ENCODE measurements at places on chromosomes 13 and 19.

DNA sequence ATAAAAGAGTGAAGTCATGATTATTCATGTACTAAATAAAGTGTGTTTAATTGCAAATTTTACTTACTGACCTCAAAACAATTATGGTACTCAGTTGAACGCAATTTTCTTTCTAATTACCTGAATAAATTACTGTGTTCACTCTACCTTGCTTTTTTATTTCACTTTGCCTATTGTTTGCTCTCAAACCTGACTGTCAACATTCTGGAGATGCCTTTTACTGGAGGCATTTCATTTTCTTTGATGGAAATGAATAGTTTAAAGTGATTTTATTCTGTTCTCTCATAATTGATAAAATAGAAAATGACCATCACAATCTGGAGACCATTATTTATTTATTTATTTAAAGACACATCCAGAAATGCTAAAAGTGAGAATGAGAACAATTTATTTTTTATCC, 811.5 kb upstream of the ATXN8OS start:
- no peak for DNase-seq

DNA sequence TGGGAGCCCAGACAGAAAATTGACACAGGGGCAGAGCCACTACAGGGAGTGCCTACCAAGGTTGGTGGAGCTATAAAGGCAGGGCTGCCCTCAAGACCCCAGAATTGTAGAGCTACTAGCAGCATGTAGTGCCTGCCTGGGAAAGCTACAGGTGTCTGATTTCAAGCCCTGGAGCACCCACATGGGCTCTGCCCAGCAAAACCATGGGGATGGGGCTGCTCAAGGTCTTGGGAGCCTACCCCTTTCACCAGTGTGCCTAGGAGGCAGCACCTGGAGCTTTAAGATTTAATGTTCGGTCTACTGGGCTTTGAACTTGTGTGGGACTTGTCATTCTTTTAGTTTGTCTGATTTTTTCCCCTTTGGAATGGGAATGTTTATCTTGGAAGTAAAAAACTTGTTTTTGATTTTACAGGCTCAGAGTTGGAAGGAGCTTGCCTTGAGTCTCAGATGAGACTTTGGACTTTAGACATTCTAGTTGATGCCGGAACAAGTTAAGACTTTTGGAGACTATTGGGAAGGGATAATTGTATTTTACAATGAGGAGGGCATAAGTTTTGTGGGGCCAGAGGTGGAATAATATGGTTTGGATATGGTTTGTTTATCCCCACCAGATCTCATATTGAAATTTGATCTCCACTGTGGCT, 45.1 kb downstream of the ALOX5AP start:
- DNase-seq, result no peak

- DNase-seq, result no peak
Measured at GRCh38 chr19:11240008-11240444, 607 bp downstream of the ANGPTL8 start.

DNA sequence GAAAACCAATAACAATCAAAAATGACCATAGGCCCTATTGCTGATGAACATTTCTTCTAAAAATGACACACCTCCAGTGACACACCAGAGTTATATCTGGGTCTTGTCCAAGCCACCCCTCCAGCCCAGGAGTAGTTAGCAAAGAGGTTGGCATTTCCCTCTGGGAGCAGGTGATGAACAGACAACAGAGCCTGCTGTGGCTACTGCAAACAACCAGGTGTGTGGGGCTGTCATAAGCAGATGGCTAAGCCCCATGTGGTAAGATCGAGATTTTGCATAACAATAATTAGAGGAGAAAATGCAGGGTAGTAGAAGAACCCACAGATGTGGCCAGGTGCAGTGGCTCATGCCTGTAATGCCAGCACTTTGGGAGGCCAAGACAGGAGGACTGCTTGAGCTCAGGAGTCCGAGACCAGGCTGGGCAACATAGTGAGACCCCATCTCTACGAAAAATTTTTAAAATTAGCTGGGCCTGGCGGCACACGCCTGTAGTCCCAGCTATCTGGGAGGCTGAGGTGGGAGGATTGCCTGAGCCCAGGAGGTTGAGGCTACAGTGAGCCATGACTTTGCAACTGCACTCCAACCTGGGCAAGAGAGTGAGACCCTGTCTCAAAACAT, 5.0 kb downstream of the XRCC1 start:
- no peak for DNase-seq

GRCh38 chr19:4045597-4046361, 20.9 kb downstream of the ZBTB7A start:
- no peak for DNase-seq

GRCh38 chr13:48944221-48944620, 31.5 kb upstream of the FNDC3A start:
- DNase-seq, result no peak

DNA sequence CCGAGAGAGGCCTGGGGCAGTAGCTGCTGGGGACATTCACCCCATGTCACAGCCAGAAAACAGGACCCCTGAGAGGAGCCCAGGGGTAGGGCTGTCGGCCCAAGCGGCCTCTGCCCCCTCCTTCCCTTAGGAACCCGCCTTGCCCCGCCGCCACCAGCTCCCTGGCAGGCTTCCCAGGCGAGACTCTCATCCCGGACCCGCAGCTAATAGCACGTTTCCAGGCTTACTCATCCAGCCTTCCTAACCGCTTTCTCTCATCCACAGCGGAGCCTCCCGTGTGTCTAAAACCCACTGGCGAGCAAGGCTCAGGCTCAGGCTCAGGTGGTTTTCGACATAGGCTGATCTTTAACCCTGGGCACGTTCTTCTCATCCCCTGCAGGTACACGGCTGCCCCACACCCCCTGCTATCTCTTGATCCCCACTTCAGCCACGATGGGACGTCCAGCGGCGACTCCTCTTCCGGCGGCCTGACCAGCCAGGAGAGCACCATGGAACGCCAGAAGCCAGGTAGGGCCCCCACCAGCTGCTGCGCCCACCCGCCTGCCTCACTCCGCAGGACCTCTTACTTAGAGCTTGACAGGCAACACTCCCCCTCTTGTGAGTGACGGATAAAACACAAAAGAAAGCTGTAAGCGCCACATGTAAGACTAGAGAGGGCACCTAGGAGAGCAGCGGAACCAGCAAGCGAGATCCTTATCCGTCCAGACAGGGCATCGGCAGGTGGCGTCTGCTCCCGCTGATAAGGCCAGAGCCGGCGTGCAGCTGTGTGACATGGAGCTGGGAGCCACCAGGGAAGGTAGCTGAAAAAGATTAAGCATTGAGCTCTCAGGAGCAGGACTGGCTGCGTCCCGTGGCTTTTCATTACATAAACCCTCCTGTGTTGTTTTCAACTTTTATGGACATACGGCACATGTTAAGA, 71.3 kb downstream of the DPF1 start:
- no peak for DNase-seq

GRCh38 chr13:40130871-40131636, 475.6 kb downstream of the COG6 start:
- DNase-seq, result no peak

GRCh38 chr13:95295026-95295425, 6.2 kb downstream of the ABCC4 start:
- DNase-seq, result no peak

DNA sequence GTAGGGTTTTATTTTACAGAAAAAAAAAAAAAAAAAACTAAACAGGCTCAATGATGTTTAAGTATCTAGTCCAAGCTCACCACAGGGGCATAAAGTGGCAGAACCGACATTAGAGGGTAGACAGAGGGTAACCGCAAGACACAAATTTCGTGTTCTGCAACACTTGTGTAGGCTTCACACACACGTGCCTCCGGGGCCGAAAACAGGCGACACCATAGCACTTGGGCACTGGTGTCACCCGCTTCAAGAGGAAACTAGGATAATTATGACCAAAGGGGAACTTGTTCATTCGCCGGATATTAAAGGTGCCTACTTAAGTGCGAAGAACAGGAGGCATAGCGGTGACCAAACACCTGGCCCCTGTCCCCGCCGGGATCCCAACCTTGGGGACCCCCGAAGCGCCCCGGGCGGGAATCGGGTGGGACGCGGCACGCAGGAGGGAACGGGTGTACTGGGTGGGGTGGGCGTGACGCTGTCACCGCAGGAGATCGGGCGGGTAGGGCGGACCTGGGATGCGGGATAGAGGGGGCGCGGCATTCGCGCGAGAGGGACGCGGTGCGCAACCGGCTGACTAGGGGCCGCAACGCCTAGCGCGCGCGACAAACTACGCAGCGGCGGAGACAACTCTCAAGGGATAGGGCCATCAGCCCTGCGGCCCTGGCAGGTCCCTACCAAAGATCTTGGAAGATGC, 558 bp downstream of the MZT1 start:
- DNase-seq, result peak; percentile 20

GRCh38 chr19:38009650-38010242, 102.7 kb downstream of the SIPA1L3 start:
- DNase-seq, result no peak

DNA sequence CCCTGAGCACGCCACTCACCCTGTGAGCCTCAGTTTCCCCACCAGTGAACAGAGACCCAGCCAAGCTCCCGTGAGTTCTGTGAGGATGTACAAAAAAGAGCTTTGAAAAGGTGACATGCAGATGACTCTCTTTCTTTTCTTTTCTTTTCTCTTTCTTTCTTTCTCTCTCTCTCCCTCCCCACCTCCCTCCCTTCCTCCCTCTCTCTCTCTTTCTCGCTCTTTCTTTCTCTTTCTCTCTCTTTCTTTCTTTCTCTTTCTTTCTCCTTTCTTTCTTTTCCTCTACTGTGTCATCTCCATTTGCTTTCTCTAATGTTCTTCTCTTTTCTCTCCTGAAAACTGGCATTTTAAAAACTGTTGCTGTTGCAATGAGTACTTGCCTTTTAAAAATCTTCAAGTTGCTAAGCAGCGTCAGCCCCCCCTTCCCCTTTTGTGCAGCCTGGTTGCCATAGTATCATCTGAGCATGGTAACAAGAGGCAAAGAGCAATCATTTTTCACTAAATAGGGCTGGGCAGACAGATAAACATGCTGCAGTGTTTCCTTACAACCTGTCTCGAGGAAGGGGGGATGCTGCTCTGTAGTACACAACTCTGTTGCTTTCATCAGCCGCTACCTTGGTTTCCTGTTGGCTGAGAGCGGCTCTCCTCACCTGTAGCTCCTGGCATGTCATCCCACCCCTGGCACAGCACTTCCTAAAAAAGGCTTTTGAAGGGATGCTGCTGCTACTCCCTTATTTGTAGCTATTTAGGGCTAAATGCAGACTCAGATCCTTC, 108.7 kb upstream of the MBNL2 start:
- DNase-seq, result no peak

- no peak for DNase-seq
Measured at GRCh38 chr19:49932041-49932451, 2.7 kb upstream of the NUP62 start.

DNA sequence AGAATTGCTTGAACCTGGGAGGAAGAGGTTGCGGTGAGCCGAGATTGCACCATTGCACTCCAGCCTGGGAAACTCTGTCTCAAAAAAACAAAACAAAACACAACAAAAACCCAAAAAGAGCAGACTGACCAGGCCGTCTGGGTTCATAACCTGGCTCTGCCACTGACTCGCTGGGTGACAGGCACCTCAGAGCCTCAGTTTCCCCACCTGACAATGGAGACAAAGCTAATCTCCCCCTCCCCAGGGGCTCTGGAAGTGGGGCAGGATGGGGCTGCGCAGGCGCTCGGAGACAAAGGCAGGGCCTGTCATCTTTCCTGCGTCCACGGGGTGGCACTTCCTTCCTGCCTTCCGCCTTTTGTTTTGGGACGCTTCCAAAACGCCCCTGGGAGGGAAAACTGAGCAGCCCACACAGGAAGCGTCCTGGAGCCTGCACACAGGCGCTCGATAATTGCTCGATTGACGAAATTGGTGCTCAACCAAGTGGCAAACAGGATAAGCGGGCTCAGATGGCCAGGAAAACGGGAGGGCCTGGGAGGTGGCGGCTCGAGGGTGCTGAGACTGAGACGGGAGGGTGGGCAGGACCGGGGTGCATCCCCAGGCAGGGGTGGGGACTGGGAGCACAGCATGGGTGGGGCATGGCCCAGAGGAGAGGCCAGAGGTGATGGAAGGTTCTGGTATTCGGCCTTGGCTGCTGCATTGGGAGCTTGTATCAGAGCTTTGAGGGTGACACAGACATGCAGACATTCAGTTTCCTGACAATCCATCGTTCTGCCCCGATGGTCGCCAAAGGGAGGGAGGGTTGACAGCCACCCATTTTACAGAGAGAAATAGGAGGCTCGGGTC, 17.8 kb downstream of the SPC24 start:
- DNase-seq, result peak; percentile 16

DNA sequence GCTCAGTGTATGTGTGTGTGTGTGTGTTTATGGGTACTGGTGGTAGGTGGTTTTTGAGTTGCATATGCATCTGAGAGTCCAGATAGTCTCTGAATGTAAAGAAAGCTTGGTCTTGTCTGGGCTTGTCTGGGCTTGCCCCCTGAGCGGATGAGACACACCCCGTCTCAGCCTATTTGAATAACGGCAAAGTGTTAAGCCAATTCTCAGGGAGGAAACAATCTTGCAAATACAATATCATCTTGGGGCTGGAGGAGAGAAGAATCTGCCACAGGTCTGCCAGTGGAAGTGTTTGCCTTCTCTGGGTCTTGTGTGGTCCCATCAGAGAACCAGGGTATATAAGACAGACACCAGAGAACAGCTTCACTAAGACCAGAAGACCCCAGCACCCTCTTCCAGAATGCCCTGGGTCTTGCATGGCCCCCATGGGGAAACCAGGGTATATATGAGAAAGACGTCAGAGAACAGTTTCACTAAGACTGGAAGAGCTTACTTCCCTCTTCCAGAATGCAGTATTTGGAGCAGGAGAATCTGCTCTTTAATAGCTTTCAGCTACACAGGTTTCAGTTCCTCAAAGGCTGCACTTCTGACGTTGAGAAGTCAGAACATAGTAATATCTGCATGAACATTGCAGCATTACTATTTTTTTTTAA, 13.3 kb downstream of the CD70 start:
- no peak for DNase-seq

DNA sequence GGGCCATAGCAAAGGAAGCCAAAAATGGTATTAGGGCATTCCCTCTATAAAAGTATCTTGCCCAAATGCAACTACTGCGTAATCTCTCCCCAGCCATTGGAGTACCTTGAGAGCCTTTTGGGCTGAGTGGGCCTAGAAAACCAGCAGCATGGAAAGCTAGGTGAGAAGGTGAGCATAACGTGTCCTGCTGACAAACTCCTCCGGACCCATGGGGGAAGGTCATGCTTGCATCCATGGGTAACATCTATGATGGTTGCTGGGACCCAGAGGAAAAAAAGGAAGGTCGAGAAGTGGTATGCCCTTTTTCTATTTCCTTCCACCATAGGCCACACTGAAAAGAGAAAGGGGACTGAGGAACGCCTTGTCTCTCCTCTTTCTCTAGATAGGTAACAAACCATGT, 57.4 kb downstream of the ZNF728 start:
- DNase-seq, result no peak

Data from stimulated activated CD4-positive, alpha-beta T cell treated with anti-CD3 and anti-CD28 coated beads, Interleukin-1b, Interleukin-23, amount 100 ng/mL, for 1 hour (primary cell).